ENCODE measurements at places on chromosomes 6 and 20.

- DNase-seq, result no peak
Measured at GRCh38 chr20:53210931-53211330, 238.8 kb downstream of the TSHZ2 start.

- DNase-seq, result no peak
Measured at GRCh38 chr20:16712511-16712947, 17.3 kb upstream of the SNRPB2 start.

DNA sequence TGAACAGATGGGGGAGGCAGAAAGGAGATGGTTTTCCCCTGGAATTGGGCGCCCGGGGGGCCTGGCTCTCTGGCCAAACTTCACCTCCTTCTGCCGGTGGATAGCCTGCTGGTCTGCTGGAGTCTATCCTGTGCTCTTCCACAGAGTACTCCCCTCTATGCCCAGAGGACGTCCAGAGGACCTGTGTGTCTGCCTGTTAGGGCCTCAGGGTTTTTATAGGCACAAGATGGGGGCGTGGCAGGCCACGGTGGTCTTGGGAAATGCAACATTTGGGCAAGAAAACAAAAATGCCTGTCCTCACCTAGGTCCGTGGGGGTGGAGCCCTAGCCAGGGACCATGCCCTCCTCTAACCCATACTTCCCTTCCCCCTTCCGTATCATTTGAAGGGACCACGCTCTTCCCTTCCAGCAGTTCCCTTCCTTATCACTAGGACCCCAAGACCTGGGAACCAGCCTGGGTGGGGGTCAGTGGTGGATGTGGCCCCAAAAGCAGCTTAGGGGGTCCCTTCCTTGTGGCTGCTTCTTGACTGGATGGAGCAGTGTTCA, 53.6 kb upstream of the ZNF337 start:
- DNase-seq, result no peak

GRCh38 chr20:31943052-31943471, 8.8 kb downstream of the PDRG1 start:
- no peak for DNase-seq

GRCh38 chr6:128723667-128724066, 159.3 kb upstream of the LAMA2 start:
- no peak for DNase-seq

DNA sequence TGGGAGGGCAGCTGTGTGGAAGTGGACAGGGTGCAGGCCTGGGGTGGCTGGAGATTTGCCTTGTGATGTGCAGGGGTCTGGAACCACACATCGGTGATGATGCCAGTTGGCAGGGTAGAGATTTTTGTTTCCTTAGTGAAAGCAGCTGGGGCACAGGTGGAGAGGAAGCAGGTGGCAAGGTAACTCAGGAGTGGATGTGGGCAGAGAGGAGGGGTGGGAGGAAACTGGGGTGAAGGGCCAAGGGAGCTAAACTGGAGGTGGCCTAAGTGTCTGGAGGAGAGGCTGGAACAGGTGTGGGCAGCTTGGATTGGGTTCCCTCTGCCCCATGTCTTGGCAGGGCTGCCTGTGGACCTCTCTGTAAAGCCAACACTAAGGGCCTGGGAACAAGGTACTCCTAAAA, 4.7 kb upstream of the SCUBE3 start:
- DNase-seq, result no peak

- no peak for DNase-seq
Measured at GRCh38 chr20:63344616-63345327, 16.4 kb downstream of the CHRNA4 start.

DNA sequence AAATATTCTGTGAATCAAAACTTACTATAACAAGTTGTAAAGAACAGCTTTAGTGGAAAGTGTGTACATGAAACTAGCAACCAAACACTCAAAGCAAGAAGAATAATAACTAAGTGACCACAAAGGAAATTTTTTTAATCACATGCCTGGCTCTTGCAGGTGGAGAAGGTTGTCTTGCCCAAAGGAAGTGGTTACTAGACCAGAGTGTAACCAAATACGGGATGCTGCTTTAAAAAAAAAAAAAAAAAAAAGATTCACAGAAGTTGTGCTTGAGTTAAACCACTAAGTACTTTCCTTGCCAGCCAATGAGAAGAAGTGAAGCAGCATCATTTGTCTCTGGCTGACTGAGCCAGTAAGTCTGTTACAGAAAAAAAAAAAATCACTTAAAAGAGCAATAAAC, 19.1 kb upstream of the HLA-DQB1 start:
- no peak for DNase-seq

DNA sequence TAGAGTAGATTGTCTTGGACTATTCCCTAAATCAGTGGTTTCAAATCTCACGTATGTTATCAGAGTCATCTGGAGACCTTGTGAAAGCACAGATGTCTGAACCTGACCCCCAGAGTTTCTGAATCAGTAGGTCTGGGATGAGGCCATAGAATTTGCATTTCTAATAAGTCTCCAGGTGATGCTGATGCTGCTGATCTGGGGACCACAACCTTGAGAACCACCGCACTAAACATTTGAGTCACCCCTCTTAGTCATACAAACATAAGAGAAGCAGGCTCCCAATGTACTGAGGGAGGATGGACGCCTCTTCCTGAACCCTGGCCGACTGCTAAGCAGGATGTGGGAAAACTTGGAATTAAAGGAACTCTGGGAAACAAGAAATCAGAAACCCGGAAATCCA, 187.8 kb upstream of the PRDM1 start:
- peak; percentile 86 for DNase-seq

- no peak for DNase-seq
Measured at GRCh38 chr6:466564-466963, 75.0 kb downstream of the IRF4 start.

DNA sequence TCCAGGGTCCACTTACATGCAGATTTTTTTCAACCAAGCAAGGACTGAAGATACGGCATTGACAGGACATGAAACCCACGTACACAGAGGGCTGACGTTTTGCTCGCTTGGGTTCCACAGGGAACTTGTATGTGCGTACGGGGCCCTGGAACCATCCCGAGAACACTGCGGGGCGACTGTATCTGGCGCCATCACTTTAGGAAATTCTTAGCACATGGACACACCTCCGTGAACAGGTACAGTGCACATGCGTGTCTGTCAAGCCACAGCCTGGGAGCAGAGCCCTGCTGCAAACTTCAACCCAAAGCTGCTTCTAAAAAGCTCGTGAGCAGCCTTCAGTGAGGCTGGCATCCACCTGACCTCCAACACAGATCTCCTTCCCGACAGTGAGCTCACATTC, 37.3 kb downstream of the TAF4 start:
- DNase-seq, result no peak

- DNase-seq, result peak; percentile 90
Measured at GRCh38 chr6:157613011-157613522, 210.0 kb upstream of the SNX9 start.

DNA sequence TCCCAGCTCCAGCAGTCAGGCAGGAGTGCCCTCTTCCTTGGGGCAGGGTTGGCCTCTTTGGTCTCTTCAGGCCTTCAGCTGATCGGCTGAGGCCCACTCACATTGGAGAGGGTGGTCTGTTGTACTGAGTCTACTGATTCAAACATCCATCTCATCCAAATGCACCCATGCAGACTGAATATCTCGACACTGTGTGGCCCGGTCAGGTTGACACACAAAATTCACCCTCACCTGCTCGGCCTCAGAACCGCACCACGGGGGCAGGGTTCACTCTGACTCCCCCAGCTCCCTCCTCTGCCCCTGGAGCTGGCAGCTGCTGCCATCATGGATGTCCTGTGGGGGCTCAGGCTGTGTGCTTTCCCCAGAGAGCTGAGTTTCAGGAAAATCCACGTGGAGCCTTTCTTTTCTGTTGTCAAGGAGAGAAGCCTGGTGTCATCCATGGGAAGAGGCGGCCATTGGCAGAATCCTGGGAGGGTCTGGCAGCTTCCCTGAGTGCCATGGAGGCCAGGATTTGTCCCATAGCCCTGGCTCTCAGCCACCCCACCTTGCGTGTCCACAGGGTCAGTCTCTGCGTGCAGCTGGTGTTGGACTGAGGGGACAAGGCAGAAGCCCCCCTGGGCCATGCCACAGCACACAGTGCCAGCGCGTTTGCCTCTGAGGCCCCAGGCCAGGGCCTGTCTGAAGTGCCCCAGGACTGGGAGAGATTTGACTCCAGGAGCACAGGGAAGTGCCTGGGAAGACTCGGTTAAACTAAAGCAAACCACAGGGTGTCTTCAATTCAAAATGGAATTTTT, 114.1 kb downstream of the ERMARD start:
- DNase-seq, result no peak

DNA sequence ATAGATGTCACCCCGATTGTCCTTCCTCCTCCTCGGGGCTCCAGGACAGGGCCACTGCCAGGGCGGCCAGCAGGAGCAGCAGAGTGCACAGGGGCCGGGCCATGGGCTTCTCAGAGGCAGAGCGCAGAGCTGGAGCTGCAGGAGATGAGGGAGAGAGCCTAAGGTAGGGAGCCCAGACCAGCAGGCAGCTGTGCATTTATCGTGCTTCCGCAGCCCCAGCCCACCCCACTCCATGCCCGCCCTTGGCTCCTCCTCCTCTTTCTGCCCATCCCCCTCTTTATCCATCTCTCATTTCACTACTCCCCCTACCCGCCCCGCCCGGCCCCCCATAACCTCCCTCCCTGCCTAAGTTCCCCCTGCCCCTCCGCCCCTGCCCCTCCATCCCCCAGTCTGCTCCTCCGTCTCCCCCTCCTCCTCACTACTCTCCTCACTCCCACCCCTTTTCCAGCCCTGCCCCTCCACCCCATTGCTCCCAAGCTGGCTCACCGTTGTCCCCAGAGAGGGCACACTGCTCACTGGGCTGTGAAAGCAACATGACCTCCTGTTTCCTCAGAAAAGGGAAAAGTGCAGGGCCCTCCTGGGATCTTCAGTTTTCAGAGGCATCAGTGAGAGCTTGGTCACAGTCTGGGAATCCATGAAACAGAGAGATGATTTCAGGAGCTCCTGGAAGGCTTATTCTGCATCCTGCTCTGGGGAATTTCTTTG, 25.5 kb upstream of the CST1 start:
- no peak for DNase-seq

DNA sequence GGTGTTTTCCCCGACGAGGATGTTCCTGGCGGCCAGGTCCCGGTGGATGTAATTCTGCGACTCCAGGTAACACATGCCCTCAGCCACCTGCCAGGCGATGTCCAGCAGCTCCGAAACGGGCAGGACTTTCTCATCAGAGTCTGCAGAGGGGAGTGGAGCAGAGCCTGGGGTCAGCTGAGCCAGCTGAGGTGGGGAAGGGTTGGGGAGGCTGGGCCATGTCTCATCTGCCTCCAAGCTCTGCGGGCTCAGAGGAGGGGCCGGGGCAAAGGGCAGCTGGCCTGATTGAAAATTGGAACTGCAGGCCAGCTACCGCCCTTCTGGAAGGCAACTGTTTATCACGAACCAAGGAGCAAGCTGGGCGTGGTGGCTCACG, 6.4 kb downstream of the PTK6 start:
- DNase-seq, result no peak

DNA sequence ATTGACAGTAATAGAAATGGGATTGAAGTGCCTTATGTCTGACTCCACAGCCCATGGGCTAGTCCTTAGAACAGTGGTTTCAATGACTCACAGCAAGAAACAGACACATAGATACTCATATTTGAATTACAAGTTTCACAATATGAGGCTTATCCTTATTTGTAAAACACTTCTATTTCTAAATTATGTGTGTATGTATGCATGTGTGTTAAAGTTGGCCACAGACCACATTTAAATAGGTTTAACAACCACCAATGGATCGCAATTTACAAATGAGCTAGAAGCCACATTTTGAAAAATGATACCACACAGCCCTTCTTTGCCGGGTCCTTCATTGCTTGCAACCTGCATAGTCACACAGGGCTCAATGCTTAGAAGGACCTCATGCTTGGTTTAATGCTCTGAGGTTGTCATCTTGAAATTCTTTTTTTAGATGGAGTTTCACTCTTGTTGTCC, 157.8 kb upstream of the PREP start:
- DNase-seq, result peak; percentile 31

- DNase-seq, result no peak
Measured at GRCh38 chr6:160121981-160122380, 366 bp downstream of the SLC22A1 start.

DNA sequence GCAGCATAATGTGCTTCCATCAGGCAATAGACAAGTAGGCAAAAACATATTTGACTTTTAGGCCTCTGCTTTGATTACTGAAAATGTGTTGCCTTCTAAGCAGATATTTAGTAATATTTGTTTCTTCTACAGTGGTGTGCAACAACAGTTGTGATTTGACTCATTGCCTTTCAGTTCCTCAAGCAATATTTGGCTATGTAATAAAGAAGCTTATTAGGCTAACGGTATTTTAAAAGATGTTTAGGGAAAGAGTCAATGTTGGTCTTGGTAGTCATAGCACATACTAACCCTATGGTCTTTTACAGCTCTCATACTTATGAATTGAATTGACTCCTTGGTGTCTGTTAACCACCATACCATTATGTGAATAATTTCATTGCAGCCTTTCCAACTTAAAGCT, 124.1 kb downstream of the GRIK2 start:
- no peak for DNase-seq

DNA sequence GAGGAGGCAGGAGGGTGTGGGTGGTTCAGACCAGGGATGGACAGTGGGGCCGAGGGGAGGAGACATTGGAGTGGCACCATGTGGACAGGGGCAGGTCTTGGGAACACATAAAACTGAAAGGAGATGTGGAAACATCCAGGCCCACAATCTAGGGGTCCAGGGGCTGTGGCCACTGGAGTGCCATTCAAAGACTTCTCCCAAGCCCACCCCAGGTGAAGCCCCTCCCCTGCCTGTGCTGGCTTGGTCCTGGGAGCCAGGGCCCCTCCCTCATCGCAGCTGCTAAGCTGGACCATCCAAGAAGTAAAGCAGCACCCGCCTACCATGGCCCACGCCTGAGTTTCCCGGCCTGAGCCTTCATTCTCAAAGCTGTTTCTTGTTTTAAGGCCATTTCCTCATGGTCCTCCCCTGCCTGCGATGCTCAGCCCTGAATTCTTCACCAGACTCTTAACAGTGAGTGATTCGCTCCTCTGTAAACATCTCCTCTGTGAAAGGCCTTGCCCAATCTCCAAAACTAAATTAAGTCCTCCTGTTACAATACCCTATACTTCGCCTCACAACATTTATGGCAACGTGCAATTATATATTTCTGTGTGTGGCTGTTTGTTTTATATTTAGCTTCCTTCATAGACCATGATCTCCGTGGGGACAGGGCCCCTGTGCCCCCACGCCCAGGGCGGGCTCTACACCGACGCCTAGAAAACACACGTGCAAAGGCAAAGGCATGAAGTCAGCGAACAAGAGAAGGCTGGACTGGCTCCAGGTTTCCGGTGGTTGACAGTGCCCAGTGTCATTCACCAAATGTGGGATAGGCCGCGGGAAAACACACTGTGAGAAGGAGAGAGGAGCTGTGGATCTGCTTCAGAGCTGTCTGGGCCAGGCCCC, 267.8 kb downstream of the ERMARD start:
- DNase-seq, result no peak
